ENCODE measurements at places on chromosomes 3 and 15. TPM values are rescaled to one million over a fixed set of nuclear protein-coding genes. Genes with fewer than 3 reads are reported as not detected.

DNA sequence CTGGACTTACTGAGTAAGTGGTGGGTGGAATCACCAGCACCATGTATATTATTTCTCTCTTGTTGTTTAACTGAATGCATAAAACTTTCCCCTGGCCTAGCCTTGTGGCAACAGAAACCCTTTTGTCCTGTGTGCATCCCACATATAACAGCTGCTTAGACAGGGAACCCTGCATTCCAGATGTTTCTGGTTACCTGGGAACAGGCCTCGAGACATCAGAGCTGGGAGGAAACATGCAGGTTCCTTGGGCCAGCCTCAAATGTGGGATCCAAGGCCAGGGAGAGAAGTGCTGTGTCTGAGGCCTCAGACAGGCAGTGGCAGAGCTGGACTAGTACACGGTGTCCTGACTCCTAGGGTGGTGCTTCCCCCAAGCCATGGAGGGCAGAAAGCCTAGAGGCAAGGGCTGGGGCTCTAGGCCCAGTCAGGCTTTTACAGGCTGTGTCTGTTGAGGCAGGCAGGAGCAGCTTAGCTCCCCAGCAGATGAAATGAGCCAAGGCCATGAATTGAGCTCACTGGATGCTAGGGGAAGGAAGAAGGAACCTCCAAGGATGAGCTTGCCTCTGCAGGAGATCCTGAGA lies 57.7 kb downstream of the ITGA11 start:
- DNase-seq, result no peak

- DNase-seq, result no peak
These were observed 325.7 kb downstream of the CNTN3 start for GRCh38 chr3:74288761-74289160.

GRCh38 chr15:44593042-44593736 lies 56.2 kb downstream of the EIF3J start:
- no peak for DNase-seq

DNA sequence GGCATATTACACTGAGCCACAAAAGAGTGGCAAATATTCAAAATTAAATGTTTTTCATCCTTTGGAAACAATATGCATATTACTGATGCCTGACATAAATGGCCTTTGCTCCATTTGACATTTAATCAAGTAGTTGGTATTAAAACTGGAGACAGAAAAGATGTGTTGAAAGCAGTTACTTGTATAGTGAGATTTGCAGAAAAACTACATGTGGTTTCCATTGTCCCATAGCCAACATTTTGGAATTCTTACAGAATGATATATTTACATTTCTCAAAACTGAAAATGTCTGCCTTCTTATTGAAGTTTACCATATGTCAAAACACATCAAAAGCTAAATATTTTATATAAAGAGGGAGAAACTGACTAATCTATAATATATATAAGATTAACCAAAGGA lies 21.6 kb downstream of the SHOX2 start:
- DNase-seq, result no peak

DNA sequence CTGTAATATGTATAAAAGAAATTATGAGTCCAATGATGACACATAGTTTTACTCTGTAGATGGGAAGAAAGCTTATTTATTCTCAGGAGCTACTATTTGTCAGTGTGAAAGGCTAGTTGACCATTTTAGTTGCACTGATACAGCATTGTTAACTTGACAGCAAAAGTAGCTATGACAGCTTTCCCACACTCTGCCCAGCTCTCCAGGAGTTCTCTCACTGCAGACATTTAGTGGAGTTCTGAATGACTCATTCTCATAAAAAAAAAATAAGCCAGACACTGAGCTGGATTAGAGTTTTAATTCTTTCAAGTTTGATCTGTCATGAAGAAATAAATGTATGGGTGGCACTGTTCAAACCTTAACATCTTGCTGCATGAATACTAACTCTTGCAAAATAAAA lies 77.2 kb upstream of the CFAP20DC start:
- DNase-seq, result no peak

DNA sequence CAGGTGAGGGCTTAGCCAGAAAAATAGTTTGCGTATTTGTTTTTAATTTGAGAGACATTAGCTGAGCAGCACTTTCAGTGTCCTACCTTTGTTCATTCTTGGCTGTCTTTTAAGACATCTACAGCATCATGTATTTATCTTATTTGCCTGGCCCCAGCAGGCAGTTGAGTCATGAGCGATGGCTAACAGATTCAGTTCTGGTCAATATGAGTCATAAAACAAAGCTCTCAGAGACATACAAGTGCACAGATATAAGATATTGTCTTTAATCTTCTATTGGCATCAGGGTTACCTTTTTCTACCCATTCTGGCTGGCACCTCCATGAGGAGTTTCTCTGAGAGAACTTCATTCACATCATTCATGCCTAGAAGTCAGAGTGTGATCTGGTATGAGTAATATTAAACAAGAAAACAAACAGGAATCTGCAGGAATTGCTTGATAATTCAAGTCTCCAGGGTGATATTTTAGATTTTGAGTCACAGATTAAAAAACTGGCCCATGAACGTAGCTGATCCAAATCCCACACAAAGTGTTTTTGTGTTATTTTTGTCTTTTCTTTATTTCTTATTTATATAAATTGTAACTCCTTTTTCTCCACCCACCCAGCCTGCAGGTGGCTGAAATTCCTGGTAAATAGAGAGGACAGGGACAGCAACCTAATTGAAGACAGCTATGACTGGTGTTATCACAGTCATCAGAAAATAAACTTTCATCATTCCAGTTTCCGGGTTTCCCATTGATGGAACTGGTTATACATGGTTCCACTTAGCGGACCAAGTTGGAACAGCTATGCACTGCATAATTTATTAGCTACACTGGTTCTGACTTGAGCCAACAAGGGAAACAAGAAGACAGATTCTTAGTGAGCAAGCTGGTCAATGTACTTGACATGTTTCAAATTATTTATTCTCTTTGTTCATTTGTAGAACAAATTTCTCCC lies 47.3 kb downstream of the PLSCR2 start:
- DNase-seq, result no peak

DNA sequence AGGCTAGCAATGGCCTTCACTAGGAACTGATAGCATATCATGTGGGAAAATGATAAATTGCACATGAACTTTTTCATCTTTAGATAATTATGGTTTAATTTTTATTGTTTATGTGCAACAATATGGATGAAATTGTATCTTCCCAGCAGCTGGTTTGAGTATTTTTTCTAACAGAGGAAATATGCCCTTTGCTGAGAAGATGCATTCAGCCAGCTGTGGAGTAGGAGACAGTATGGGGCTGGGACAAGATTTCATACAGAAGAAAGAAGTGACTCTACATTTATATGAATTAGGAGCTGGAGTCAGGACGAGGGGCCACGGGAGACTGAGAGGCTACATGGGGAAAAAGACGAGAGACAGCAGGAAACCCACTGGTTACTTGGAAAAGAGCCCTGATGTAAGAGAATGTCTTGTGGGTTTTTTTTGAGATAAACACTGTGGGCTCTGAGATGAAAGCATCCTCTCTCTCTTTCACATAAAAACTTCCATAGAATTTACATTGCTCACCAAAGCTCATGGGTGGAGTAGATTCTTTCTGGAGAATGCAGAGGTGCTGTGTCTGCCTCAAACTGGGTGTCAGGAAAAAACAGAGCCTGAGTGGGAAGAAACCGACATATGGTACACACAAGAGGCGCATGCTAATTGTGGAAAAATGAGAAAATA lies 115.2 kb upstream of the PDZRN3 start:
- no peak for DNase-seq

DNA sequence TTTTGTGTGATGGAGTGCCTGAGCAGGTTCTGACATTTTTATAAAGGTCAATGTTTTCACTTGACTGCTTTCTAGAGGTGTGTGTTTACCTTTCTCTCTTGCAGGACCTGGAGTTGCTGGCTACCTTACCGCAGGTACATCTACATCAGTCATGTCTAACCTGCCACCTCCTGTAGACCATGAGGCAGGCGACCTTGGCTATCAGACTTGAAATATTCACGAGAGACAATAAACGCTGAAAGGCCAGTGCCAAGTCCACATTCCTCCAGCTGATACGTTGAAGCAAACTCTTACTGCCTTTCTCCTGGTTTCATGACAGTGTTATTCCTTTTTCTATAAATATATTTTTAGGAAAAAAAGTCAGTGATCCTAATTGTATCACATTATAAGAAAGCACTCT lies 59.0 kb upstream of the ACKR4 start:
- no peak for DNase-seq

DNA sequence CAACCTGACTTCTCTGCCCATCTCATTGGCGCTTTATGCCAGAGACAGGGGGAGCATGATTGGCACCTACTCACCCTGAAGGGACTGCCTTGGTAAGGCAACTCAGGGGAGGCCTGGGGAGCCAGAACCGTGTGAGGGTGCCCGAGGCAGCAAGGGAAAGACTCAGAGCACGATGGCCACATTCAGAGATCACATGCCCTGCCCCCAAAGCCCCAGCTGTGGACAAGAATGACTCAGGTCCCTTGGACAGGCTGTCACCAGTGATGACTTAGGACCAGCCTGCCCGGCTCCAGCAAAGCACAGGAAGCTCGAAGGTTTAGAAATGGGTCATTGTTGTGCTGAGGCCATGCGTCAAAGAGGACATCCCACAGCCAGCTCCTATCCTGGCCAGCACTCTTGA lies 49.1 kb upstream of the LIMD1 start:
- peak; percentile 89 for DNase-seq

- DNase-seq, result no peak
These were observed 551 bp downstream of the NLGN1 start for GRCh38 chr3:173398111-173398479.

CASR gene
- total RNA-seq, result not detected

GRAMD1C gene
- 22.2 TPM for total RNA-seq

AADAC gene
- not detected for total RNA-seq

CCNB2 gene
- 0.96 TPM for total RNA-seq

AP3B2 gene
- 237 TPM for total RNA-seq

NANOGP8 gene
- total RNA-seq, result 0.79 TPM

CD200 gene
- 107 TPM for total RNA-seq
